ENCODE measurements at places on chromosomes 6 and 20.

DNA sequence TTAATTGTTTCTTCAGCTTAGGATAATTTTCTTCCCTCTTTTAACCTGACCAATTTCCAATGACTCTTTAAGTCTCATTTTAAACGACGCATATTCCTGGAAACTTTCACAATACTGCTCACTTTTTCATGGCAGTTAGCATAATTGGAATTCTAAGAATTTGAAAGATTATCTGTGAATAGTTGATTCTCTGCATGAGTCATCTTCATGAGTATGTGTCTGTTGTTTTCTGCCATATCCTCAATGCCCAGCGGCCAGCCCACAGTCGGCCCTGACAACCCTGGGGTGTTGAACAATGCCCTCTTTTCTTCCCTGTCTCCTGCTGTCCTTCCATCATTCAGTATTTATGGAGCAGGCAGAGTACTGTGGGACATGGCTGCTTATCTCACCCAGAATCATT lies 554.2 kb downstream of the CDH26 start:
- DNase-seq, result no peak

GRCh38 chr6:100228834-100229441 lies 234.9 kb upstream of the MCHR2 start:
- peak; percentile 82 for DNase-seq

DNA sequence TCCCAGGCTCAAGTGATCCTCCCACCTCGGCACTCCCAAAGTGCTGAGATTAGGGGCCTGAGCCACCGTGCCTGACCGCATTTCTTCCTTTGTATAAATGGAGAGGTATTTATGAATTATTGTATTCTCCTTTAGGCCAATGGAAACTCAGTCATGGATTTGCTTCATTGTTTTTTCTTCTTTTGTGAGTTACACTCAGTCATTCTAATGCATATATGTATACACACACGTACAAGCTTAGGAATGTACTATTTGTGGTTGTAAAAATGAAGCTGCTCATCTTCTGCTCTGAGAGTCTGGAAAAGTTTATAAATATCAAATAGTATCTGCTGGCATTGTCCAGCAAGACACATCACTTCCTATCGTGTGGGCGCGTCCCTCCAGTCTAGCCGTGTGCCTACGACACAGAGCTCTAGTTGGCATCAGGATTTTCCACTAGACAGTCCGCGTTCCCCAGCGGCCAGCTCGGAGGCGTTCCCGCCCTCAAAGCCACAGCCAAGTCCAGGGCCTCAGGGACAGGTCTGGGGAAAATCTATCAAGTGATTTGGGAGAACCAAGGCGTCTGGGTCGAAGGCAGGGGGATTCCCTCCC lies 215.2 kb downstream of the NFATC2 start:
- DNase-seq, result peak; percentile 52

GRCh38 chr20:63409834-63410435 lies 48.8 kb upstream of the CHRNA4 start:
- no peak for DNase-seq

DNA sequence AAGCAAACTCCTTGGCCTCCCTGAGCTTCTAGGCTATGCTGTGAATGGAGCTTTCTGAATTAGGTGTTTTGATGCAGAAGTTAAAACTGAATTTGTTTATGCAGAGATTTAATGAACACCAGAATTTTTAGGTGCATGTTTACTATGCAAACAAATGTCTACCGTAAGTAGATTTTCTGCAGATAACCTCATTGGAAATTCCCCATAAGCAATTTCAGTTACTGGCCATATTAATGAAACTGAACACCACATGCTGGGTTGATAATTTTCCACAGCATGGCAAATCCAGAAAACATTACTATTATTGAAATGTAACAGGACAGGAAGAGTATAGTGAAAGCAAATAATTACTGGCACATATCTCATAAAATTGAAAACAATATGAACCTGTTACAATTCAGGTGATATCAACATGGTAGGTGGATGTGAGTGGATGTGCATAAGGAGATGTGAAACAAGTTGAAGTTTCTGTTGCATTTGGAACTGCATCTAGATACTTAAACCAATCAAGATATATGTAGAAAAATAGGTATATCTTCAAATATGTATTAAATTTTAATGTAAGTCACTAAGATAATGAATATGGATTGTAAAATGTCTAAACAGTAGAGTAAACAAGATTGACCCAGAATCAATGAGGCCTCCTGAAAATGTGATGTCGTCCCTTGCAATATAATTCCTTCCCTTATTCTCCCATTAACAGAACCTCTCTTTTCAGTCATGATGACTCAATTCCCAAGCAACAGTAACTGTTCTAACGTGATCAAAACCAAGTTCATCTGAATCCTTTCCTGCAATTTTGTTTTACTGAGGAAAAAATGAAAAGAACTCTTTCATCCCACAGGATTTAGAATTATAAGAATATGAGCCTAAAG lies 11.0 kb downstream of the PTCHD4 start:
- no peak for DNase-seq

DNA sequence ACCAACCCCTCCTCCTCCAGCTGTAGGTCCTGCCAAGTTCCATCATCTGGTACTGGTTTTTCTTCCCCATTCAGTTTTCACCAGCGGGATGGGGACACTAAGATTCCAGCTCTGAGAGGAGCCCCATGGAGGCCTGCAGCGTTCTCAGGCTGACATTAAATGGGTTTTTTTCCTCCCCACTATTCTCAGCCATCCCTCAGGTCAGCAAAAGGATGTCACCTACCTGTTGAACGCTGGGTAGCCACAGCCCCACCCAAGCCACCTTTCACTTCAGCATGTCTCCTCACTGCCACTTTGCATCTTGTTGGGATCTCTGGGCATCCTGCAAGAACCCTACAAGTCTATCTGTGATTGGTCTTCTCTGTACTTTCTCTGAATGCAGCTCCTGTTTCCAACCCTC lies 6.8 kb downstream of the KCNK17 start:
- DNase-seq, result no peak

- no peak for DNase-seq
Observed at GRCh38 chr6:51289041-51289440, 470.4 kb downstream of the TFAP2B start.

DNA sequence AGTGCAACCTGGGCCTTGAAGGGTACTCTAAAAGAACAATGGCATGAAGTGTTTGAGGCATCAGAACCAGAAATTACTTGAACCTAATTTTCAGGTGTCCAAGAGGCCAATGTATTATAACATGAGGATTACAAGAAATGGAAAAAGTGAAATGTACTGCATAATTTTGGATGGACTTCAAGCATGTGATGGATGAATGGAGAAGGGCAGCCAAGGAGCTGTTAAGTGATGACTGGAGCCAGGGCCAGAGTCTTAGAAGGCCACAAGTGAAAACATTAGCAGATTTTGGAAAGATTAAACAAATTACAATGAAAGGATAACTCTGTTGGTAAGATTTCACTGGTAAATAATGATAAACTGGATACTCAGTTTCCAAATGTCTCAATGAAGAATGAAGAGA lies 738.2 kb downstream of the CD109 start:
- no peak for DNase-seq

DNA sequence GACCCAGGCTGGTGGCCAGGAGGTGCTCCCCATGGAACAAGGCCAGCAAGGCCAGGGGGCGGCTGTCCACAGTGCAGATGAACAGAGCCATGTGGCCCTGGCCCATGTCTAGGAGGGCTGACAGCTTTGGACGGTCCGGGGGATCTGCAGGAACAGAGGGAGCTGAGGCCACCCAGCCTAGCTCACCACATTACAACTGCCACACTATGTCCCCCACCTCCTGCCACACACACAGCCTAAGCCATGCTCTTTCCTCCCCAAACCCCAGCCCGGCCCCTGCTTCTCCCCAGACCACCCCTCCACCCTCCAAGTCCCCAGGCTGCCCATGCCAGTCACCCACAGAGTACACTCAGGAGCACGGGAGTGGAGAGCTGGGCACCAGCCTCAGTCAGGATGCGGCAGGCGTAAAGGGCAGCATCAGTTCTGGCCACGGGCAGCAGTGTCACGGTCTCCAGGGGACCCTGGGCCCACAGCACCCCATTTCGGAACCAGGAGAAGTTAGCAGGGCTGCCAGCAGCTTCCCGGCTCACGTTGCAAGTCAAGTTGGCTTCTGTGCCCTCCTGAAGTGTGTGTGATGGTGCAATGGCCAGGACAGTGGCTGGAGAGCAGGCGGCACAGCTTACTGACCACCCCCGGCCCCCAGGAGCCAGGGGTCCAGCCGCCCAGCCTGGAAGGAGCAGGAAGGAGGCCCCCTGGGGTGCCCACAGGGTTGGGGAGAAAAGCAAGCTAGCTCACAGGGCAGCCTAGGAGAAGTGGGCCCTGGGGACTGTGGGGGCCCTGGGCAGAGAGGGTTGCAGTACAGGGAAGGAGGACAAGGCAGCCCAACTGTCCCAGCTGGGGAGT lies 15.2 kb upstream of the ADAM33 start:
- DNase-seq, result no peak

DNA sequence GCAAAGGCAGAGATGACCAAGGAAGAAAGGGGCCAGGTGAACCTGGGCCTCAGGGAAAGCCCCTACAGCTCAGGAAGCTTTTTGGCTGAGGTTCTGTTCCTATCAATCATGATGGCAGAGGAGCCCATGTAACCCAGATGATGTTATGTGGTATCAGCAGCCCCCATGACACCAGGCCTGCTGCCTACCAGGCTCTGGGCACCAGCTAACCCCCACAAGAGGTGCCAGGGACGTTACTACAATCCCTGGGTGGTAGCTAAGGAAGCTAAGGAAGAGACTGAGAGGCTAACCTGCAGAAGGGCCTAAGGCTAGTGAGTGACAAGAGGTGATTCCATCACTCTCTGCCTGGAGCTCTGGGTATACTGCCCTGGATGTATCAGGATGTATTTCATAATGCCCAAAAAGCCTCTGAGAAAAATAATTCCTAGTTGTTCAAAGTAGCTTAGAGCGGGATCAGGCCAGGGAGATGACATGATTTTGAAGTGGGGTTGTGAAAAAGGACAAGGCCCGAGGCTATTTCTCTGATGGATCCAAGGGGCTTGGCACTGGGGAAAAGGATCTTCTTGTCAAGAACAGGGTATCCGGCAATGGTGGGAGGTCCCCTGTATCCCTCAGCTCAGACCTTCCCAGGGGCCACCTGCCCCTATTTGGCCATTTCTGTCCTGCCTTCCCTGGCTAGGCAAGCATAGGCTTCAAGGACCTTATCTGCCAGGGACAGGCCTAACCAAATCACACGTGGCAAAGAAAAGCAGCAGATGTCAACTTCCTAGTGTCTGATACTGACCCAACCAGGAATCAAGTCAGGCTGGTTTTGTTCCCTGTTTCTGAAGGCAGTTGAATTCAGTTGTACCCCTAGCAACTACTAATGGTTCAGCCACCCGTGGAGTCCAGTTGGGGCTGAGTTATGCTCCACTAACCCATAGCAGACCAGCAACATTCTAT lies 41.3 kb downstream of the PANK2 start:
- no peak for DNase-seq

DNA sequence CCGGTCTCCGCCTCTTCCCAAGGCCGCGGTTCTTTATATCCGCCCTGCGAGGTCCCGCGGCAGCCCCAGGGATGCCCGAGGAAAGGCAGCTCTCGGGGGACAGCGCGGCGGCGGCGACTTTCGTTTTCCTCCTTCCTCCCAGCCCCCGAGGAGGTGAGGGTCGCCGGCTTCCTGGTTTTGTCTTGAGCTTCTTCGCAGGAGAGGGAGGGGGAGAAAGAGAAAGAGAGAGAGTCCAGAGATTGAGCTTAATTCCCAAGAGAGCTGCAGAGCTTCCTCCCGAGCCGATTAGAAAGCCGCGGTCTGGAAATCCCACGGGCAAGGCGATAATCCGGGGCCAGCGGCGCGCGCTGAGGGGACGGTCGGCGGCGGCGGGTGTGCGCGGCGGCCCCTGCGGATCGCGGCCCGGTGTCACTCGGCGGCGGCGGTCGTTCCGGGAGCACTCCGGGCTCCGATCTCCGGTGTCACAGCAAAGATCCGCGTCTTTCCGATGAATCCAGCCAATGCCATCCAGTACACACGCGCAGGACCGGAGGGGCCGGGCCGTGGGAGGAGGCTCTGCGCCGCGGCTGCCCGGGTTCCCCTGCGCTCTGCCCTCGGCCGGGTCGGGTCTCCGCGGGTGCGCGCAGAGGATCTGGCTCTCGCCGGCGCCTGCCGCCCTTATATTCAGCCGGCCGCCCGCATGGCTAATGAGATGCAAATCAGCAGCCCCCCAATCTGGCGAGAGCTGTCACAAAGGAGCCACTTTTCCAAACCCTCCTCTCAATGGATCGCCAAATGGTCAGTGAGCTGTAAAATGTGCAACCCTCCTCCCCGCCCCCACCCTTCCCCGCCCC lies at the start of gene DLL1:
TSS of gene DLL1 (minus strand) at position 783 of the 833 bp plus-strand sequence. CDS start 939 bp downstream, outside the sequence.
- DNase-seq, result peak; percentile 68

GRCh38 chr20:48401359-48401758 lies 426.4 kb downstream of the PREX1 start:
- DNase-seq, result no peak

GRCh38 chr6:129679275-129679674 lies 30.7 kb downstream of the ARHGAP18 start:
- no peak for DNase-seq

GRCh38 chr6:41682497-41683272 lies 44.4 kb downstream of the MDFI start:
- no peak for DNase-seq

- peak; percentile 47 for DNase-seq
Observed at GRCh38 chr6:110039981-110040383, 61.9 kb downstream of the GPR6 start.

GRCh38 chr6:53956068-53956711 lies 155.1 kb upstream of the MLIP start:
- DNase-seq, result peak; percentile 84

- no peak for DNase-seq
Observed at GRCh38 chr6:139641376-139641775, 266.9 kb upstream of the CITED2 start.

- no peak for DNase-seq
Observed at GRCh38 chr6:105909106-105909505, 177.0 kb upstream of the PRDM1 start.

- no peak for DNase-seq
Observed at GRCh38 chr20:19886661-19887288, 128.7 kb downstream of the RIN2 start.
